C1 segment of cervical spinal cord (tissue), 14 donors: ENCODE measurements at places on chromosomes 4 and X.

DNA sequence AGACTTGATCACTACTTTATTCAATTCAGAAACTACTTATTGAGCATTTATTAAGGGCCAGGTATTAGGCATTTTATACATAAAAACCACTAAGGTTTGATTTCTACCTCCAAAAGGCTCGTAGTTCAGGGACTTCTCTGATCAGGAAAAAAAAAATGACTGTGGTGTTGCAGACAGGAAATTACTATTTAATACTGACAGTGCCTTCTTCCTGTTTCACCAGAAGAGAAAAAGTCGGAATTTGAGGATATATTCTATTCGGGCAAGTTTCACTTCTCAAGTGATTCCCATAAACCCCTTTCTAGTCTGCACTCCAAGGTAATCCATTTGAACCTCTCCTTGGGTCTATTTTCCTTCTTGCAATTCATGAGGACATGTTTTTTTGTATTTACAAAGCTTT lies 15.3 kb upstream of the TASL start:
- no peak for DNase-seq

DNA sequence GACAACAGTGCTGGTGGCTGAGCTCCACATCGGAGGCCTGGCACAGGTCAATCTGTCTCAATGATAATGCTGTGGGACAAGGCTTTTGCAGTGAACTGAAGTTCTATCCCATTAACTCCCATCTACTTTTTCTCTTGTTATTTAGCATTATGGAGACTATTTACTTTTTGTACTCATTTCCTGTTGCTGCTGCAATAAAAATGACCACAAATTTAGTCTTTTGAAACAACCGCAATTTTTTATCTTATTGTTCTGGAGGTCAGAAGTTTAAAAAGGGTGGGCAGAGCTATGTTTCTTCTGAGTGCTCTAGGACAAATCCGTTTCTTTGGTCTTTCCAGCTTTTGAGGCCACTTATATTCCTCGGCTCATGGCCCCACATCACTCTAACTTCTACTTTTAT lies 111.0 kb upstream of the PITX2 start:
- no peak for DNase-seq

GRCh38 chr4:91087743-91088142 lies 960.5 kb downstream of the CCSER1 start:
- DNase-seq, result no peak

DNA sequence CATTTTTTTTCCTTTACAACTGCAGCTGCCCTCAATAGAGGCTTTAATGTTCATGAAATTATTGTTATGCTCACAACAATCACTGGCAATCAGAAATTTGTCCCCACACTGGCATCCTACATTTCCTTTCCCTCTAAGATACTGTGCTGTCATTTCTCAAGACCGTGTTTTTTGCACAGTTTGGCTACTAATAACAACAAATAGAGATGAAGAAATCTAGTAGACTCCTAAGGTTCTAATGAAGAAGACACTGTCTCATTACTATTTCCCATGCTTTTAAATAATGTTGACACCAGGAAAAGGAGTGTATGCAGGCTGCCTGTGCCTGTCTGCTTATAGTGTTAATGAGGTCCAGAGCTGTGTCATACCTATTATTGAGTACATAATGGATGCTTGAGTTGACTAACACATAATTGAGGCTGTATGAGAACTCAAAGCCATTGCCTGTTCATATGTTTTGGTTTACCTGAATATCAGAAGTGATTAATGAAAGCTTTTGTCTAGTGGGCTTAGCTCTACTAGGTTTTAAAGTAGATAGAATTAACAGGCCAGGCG lies 1.5 kb upstream of the EIF4E start:
- DNase-seq, result no peak

GRCh38 chr4:68732653-68733466 lies 62.4 kb upstream of the UGT2B15 start:
- no peak for DNase-seq

DNA sequence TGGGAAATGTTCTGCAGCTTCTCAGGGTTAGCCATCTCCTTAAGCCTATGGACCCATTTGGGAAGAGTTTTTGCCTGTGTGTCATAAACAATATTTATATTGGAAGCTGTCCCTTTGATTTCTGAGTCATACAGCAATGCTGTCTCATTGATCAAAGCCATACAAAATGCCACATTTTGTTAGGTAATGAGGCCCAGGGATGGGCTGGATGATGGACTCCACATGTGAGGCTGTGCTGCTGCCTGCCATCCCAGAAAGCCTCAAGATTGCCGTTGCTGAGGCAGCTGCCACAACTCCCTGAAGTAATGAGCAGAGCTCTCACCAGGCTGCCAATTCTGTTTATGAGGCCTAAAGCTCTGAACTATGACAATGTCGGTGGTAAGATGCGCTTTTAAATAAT lies 12.2 kb upstream of the GJB1 start:
- no peak for DNase-seq

DNA sequence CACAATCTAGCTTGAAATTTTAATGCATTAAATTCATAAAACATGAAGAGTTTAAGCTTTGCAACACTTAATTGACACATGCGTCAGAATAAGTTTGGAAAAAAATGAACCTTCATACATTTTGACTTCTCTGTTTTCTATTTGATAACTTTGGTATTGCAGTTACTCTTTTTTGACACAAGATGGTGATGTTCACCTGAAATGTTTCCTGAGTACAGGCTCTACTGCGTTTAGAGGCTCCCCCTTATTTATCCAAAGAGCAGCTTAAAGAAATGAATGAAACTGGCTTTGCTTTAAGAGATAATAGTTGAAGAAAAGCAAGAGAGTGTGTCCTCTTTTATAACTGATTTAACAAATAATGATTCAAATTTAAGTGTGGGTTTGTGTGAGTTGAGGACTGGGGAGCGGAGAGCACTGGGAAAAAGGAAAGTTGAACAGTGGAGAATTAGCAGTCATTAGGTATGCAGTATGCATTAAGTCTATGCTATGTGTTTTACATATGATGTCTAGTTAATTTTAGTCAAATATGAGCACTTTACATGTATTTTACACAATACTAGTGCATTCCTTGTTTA lies 180.6 kb upstream of the NUDT6 start:
- no peak for DNase-seq

DNA sequence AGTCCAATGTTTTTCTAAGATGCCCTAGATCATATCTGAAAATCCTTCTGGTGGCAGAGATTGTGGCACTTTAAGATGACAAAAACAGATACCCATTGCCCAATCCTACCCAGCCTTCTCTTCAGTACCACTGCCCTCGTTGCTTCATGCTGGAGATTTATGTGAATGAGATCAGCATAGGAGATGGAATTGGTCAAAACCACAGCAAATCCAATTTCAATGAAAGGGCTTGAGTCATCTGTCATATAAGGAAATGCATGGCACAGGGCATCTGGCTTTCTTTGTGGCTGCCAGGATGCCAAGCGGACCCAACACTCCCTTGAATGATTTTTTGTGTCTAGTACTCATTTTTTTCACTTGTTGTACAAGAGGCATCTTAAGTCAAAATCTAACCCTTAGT lies 16.8 kb downstream of the AFF2 start:
- DNase-seq, result no peak

- DNase-seq, result no peak
These were observed 562.4 kb downstream of the TLL1 start for GRCh38 chr4:166435449-166435848.

DNA sequence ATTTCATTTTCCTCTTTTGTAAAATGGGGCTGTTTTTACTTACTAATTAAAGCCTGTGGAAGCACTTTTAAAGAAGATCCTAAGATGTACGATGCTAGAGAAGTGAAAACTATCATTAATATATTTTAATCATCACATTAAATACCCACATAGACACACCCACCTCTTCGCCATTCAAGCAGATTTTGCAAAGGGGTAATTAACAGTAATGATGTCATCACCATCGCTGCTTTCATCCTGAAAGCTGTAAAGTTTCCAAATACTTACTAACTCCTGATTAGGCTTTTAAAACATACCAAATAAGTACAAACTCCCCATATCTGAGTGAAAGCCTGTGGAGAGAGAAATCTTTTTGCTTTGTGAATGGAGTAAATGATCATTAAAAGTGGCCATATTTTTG lies 17.6 kb upstream of the NYX start:
- DNase-seq, result no peak

GRCh38 chr4:173509036-173510001 lies 20.7 kb downstream of the HAND2 start:
- no peak for DNase-seq

DNA sequence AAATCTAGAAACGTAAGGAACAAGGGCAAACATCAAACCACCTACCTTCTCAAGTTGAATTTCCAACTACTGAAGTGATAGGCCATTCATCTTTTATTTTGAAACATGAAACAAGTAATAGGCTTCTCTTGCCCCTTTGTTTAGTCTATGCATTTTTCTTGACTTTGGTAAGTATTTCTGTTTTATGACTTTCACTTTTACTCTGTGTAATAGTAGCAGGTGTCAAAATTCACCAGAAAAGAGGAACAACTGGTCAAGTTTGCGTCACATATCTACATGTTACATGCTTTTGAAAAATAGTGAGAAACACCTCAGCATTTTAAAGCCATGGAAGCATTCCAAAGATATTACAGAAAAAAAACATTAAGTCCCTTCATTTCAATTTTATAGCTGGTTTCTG lies 157.1 kb upstream of the FTHL17 start:
- no peak for DNase-seq

DNA sequence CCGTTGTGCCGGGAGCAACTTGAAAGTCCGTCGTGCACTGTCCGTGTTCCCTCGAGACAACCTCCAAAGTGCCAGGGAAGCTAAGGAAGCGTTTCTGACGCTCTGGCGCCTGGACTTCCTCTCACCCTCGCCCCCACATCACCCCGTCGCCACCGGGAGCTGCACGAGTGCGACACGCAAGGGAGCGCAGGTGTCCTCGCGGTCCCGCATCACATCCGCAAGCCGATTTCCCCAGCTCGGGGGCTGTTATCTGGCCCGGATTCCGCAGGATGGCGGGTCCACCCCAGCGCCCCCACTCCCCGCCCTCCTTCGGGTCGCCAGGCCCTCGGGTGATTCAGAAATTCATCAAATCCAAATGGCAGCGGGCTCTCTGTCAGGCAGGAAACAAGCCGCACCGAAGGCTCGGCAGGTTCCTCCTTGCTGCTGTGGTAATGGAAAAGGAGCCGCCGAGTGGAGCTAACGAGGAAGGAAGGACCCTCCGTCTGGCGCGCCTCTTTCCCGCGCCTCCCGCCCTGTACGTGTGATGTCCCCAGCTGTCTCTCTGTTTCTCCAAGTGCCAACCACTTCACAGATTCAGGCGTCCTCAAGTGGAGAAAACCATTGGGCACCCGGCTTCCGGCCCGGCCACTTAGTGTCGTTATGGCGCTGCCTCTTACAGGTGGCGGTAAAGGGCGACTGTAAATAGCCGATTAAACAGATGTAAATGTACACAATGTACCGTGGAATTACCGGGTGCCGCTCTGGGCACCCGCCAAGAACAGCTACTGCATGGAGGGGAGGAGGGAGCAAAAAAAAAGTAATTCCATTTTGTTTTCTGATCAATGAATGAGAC lies 921 bp upstream of the SETD7 start:
- DNase-seq, result peak; percentile 48

DNA sequence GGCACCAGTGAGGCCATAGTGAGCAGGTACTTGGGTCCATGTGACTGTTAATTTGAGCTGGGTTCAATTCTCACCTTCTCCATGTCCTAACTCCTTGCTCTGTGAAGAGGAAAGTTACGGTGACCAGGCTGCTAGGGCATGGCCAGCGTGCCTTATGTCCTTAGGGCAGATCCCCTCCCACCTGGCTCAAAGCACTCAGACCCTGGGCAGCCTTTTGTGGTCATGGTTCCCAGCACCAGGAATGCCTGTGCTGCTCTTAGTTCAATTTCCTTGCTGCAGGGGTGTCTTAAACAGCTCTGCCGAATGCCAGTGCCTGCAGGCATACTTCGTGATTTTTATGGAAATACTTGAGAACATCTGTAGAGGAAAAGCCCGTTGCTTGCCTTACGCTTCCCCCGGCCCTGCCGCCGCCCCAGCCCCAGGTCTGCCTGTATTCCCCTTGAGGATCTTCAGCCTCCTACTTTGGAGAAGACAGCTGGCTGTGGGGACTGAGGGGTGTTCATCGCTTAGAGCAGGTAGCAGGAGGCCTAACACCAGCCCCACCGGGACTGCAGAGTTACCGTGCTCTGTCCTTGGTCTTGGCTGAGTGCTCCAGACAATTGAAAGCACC lies 3.1 kb upstream of the CDK16 start:
- DNase-seq, result no peak

DNA sequence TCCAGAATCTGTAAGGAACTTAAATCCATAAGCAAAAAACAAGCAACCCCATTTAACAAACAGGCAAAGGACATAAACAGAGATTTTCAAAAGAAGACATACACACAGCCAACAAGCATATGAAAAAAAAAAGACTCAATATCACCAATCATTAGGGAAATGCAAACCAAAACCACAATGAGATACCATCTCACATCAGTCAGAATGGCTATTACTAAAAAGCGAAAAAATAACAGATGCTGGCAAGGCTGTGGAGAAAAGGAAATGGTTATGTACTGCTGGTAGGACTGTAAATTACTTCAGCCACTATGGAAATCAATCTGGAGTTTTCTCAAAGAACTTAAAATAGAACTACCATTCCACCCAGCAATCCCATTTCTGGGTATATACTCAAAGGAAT lies 156.8 kb upstream of the RADX start:
- no peak for DNase-seq

DNA sequence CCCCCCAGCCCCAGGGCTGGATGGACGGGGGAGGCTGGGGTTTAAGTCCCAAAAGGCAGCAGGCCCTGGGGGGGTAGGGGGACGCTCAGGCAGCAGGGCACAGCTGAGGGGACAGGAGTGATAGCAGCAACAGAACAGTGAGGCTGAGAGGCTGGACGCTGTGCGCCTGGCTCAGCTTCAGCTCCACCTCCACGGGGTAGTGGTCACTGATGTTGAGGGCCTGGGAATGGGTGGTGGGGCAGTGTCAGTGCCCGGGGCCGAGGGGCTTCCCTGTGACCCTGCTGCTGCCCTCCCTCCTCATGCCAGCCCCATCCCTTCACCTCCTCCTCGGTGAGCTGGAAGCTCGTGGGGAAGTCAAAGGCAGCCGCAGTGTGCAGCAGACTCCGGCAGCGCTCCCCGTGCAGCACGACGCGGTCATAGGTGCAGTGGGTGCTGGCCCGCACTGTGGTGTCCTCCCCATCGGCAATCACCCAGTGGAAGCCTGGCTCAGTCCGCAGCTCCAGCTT lies 4.5 kb downstream of the RPL10 start:
- no peak for DNase-seq

- no peak for DNase-seq
These were observed 15.0 kb downstream of the SORBS2 start for GRCh38 chr4:185797018-185797417.

- DNase-seq, result no peak
These were observed 641.5 kb downstream of the FAT4 start for GRCh38 chr4:125956276-125956675.

- DNase-seq, result no peak
These were observed 6.0 kb downstream of the PALLD start for GRCh38 chr4:168502861-168503260.

GRCh38 chrX:9081271-9081670 lies 47.3 kb upstream of the FAM9B start:
- DNase-seq, result no peak

GRCh38 chr4:110132816-110133719 lies 65.3 kb downstream of the ELOVL6 start:
- no peak for DNase-seq

- no peak for DNase-seq
These were observed 788.4 kb upstream of the GALNTL6 start for GRCh38 chr4:171024720-171025303.
